NCI-H510A treated with DMSO at 0.1 percent for 48 hours (cell line): ENCODE measurements at places on chromosomes 6 and 20.

GRCh38 chr6:16296061-16296670 lies 57.8 kb downstream of the GMPR start:
- no peak for DNase-seq

- peak; percentile 55 for DNase-seq
These were observed 55.4 kb downstream of the RAB44 start for GRCh38 chr6:36752886-36753506.

- no peak for DNase-seq
These were observed 296.8 kb downstream of the TENT5A start for GRCh38 chr6:81455641-81456040.

- DNase-seq = no peak
These were observed 226.1 kb upstream of the CEP162 start for GRCh38 chr6:84453499-84453898.

DNA sequence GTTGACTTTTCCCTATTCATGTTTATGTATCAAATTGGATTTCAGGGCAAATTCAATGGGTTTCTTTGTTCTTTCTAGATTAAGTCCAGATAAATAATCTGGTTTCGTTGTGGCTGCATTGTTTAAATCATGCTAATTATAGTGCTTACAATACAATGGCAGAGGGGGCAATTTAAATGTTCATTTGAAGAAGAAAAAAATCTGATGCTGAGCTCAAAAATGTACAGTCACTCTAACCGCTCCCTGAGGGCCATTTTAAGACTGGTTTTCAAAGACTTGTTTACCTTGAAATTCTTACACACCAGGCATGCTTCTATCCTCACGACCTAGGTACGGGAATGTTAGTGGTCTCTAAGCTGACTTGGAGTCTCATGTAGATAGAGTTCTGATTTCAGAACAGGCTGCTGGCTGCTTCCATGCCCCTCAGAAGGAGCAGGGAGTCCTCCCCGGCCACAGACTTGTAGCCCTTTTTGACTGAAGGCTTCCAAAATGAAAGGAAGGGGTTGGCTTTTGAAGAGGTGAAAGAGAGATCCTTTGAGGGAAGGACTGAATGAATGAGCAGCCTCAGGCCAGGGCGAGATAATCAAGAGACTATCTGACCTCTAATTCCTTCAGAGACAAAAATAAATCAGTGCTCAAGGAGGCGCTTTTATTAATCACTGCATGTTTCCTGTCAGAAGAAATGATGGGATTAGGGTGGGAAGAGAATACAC lies 86.1 kb upstream of the ZNF217 start:
- no peak for DNase-seq

- DNase-seq = no peak
These were observed 10.8 kb downstream of the VSTM2L start for GRCh38 chr20:37913567-37914366.

GRCh38 chr6:63677282-63677681 lies 41.7 kb downstream of the PHF3 start:
- no peak for DNase-seq

DNA sequence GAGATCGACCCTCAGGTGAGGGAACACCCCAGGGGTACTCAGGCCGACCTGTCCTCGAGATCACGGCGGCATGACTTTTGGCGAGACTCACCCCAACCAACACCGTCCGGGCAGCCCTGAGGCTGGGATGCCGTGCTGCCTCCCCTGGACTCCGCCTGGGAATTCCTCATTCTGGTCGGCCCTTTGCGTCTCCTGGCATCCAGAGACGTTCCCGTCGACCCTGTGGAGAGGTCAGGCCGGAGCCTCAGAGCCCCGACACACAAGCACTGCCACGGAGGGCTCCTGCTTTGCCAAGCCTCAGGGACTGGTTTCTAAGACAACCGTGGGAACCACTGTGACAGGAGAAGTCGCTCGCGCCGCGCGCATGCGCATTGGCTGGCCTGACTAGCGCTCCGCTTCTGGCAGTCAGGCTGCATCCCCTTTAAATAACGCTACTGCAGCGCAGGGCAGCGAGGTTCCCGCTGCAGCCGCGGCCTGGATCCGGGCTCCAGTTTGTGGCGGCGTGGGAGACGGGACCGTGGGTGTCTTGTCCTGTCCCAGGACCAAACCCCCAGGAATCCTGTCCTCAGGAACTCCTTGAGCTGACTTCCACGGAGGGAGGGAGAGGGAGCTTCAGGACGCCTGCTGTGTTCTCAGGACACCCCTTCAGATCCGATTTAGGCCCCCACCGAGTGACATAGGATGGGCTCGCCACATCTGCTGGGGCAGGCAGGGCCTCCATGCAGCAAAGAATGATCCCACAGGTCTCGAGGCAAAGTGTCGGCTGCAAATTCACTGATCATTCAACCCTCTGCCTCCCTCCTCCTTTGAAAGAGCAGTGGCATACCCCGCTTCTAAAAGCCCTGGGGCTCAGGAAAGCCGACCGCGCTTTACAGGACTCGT lies 163.2 kb upstream of the ZNF337 start:
- peak; percentile 78 for DNase-seq

GRCh38 chr6:6591778-6592465 lies 3.4 kb downstream of the LY86 start:
- no peak for DNase-seq

GRCh38 chr6:18308070-18308735 lies 43.9 kb upstream of the DEK start:
- DNase-seq = no peak

DNA sequence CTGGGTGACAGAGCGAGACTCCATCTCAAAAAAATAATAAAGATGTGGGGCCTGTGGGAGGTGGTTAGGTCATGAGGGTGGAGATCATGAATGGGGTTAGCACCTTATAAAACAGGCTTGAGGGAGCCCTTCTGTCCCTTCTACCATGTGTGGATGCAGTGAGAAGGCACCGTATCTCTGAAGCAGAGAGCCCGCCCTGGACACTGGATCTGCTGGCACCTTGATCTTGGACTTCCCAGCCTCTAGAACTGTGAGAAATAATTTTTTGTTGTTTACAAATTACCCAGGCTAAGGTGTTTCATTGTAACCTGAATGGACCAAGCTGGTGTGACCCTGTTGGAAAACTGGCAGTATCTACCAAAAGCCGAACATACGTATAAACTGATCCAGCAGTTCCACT lies 15.7 kb upstream of the PANK2 start:
- no peak for DNase-seq

- no peak for DNase-seq
These were observed 151.0 kb downstream of the ZDHHC14 start for GRCh38 chr6:157531986-157532365.

- no peak for DNase-seq
These were observed 96.3 kb downstream of the PRDM1 start for GRCh38 chr6:106182455-106182854.

GRCh38 chr6:73733791-73734190 lies 37.8 kb downstream of the CD109 start:
- no peak for DNase-seq

DNA sequence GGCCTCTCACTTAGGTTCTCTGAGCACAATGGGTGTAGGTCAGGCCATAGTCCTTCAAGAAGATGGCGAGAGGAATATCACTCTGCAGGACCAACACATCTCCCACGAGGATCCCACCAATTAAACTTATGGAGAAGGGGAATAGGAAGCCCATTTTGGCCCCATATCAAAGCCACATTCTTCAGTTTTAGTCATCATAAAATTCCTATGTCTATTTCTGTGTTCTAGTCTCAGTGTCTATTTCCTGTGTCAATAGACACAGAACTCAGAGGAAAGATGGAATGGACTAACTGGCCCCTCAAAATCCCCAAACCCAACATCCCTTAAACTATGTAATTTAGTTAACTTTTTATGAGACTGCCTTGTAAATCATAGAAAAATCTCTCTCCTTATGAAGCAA lies 216.8 kb downstream of the HACE1 start:
- no peak for DNase-seq

GRCh38 chr20:43467589-43467988 lies 9.9 kb downstream of the SRSF6 start:
- DNase-seq = no peak

DNA sequence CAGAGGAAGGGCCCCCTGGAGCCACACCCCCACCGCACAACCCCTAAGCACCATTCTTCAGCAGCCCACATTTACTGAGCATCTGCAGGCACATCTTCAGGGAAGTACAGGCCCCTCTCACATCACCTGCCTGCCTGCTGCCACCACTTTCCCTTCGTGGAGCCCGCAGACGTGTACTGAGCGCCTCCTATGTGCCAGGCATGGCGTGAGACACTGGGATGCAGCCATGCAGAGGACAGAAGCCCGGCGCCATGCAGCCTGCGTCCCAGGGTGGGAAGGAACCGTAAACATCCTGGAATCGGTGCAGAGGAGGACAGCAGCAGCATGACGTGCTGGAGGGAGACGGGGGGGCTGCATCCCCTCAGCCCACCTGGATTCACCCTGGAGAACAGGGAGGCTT lies 78.1 kb downstream of the GRM4 start:
- no peak for DNase-seq

DNA sequence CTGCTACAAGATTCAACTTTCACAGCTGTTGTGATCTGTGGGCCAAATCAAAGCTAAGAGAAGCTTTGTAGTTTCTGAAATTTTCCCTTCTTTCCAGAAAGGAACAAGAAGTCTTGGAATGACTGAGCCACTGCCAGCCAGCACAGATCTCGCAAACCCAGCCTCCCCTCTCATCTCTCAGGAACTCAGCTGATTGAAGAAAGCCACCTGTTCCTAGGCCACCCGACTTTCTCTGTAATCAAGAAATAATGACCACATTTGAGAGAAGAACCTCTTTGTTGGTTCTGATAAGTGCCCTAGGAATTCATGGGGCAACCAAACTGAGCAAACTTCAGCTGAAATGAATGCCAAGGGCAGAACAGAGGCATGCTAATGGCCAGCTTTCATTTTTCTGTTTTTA lies 61.7 kb downstream of the HDGFL1 start:
- DNase-seq = no peak

GRCh38 chr20:53629436-53629835 lies 35.8 kb upstream of the ZNF217 start:
- no peak for DNase-seq

DNA sequence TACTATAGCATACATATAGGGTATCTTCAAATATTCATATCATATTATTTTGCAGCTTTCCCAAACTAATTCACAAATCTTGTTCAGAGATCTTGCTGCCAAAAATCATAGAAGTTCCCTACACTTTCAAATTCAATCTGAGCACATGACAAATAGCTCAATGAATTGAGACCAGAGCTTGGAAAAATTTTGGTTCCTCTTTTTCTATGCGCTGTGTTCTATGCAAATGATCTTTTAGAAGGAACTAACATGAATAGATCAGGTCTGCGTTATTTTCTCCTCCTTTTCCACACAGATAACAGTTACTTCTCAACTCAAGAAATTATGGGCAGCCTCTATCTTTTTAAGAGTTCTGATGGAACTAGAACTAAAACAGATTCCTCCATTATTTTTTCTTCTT lies 316.3 kb downstream of the ARHGAP18 start:
- DNase-seq = no peak

DNA sequence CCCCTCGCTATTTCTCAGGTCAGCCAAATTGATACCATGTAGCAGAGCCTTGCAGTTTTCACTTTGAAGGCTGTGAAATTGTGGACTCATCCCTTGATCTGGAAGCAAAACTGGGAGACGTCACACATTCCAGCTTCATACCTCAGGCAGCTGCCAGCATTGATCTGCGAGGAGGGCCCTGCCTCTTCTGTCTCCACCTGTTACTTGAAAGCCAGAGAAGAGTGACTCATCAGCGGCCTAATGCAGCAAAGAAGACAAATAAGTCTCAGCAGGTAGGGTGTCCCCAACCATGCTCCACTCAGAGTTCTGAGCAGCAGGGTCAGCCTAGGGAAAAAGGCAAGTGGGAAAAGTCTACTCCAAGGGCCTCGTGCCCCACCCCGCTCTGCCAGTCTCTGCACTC lies 69.4 kb upstream of the BMP2 start:
- DNase-seq = peak; percentile 52

GRCh38 chr6:167497428-167498056 lies 172.7 kb downstream of the TTLL2 start:
- DNase-seq = no peak

- no peak for DNase-seq
These were observed 45.0 kb downstream of the RNF144B start for GRCh38 chr6:18432180-18432579.

DNA sequence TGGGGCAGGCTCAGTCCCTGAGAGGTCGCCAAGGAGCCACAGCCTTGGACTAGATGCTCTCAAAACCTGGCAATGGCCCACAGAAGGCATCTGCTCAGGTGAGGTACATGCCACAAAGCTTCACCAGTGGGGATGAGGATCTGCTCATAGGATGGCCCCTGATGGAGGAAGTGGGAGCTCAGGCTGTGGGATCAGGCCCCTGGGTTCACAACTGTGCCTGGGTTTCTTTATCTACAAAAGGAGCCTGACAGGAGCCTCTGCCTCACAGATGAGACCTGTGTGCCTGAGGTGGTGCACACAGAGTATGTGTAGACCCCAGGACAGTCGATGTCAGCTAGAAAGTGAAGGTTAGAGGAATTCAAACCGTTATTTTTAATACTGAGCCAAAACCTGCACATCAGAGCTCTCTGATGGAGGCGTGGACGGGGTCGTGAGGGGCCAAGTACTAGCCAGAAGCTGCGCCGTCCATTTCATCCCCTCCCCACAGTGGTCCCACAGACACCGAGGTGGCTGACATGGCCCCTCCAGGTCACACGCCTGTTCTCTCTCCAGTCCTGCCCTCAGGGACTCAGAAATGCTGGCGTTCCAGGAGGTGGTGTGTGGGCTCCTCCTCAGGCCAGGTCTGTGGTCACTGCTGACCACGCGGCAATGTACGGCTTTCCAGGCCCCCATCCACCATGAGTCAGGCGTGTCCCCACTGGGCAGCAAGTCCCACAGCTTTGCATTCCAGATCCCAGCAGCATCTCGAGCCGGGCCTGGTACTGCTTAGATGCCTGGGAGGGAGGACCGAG lies 33.3 kb downstream of the NTSR1 start:
- no peak for DNase-seq

DNA sequence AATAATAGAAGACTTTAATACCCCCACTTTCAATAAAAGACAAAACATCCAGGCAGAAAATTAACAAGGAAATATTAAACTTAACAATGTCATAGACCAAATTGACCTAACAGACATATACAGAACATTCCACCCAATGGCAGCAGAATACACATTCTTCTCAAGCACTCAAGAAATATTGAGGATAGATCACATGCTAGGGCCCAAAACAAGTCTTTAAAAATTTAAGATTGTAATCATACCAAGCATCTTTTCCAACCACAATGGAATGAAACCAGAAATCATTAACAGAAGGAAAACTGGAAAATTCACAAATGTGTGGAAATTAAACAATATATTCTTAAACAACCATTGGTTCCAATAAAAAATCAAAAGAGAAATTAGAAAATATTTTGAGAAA lies 161.0 kb downstream of the COL12A1 start:
- DNase-seq = no peak
